ENCODE measurements at places on chromosomes 11 and 22. TPM values are rescaled to one million over a fixed set of nuclear protein-coding genes. Genes with fewer than 3 reads are reported as not detected.
A peak's percentile ranks its signal among the peaks of the same experiment; 100 is the strongest.

GRCh38 chr11:121894581-121894980, 221.4 kb downstream of the BLID start:
- DNase-seq = no peak

- DNase-seq = no peak
Observed at GRCh38 chr22:25366876-25367466, 147.5 kb downstream of the CRYBB2 start.

- no peak for DNase-seq
Observed at GRCh38 chr11:16382638-16383380, 26.5 kb upstream of the SOX6 start.

DNA sequence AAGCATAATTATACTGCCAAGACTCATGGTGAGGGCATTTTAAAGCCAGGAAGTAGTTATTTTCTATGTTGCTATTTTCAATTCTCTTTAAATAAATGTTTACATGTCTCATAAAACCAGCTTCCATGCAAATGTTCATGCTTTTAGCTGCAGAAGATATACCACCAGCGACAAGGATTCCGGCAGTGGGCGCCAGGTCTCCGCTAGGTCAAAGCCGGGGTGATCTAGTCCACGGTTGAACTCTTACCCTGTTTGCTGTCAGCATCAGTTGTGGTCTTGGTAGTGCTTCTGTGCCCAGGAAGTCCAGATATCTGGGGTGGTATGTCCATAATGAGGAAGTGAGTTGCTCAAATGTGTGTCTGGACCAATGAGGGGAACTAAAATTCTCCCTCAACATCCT, 265.7 kb downstream of the BRD1 start:
- DNase-seq = no peak

DNA sequence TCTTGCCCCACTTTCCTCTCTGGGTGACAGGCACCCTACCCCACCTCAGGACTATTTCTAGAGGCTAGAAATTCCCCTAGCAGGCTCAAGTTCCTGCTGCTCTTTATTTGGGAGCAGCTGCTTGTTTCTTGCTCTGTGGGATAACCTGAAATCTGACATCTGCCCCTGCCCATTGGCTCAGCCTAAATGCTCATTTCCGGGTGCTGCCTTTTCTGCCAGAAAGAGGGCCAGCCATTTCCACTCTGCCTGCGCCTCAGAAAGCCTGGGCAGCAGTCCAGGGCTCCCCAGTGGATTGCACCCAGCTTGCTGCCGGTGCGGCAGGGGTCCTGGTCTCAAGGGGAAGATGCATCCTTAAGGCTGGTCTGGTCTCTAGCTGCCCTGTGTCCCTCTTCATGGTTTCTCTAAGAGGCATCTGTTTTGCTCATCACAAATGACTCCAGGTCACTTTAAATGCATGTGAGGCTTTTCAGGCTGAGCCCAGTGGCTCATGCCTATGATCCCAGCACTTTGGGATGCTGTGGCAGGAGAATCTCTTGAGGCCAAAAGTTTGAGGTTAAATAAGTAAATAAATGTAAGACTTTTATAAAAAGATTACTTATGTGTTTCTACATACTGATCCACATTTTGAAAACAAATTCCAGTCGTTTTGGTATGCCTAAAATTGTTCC, 10.3 kb upstream of the PNPLA5 start:
- DNase-seq = peak; percentile 38

GRCh38 chr11:131079036-131079435, 162.8 kb upstream of the SNX19 start:
- no peak for DNase-seq

DNA sequence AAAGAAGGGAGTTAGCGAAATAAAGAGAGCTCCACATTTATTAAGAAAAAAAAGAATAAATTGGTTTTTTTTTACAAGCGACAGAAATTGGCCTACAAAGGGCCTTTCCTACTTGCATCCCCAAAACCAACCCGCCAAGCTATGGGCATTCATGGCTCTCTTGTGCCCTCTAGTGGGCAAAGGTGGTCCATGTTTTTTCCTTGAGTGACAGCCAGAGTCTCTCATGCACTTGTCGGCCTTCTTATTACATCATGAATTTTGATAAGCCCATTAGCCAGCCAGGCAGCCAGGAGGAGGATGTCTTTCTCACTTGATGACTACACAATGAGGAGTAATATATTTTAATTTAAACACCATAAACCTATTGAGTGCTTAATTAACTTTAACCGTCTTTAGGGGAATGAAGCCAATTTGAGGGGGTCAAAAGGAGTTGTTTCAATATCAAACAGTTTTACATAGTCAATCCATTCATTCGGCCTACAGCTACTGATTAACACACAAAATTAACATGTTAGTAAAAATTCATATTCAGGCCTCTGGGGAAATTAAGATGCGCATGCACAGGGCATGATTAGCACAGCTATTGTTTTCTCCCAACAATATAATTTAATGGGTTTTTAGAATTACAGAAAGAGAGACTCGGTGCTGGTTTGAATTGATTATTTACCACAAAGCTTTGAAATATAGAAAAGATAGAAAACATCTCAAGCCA, 85.5 kb downstream of the RCN1 start:
- DNase-seq = peak; percentile 32

The RTN4R gene
- total RNA-seq = 18.2 TPM

The SCGB2A2 gene
- total RNA-seq = not detected

The MS4A6E gene
- not detected for total RNA-seq

The F2 gene
- not detected for total RNA-seq

All from kidney epithelial cell (primary cell).